ENCODE measurements at places on chromosomes 7 and 10. TPM values are rescaled to one million over a fixed set of nuclear protein-coding genes. Genes with fewer than 3 reads are reported as not detected.

The UNCX gene
- polyA plus RNA-seq, result not detected

DNA sequence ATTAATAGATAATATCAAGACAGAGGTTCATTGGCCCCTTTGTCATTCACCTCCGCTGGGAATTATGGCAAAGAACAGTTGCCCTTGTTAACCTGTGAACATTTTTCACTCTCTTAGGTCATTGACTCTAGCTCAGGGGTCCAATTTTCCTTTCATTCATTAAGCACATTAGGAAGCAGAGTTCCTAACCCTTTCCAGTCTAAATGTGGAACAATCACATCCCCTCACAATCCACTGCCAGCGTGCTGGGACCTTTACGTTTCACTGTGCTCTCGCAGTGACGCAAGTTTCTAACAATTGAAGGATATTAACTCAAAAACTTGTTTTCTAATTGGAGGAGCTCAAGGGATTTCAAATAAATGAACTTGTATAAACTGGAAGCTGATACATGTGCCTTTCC is 79.3 kb upstream of the MEOX2 start:
- H3K36me3 ChIP-seq, result no peaks in the 10 kb centered on the region
- DNase-seq, result no peak
- H3K27me3 ChIP-seq, result no peaks in the 10 kb centered on the region
- H3K27ac ChIP-seq, result no peak overlapping the region
- H3K4me1 ChIP-seq, result no peaks in the 10 kb centered on the region

- no peak for DNase-seq
- H3K27ac ChIP-seq, result no peak overlapping the region
- H3K27me3 ChIP-seq, result no peaks in the 10 kb centered on the region
- peaks cover 3% of the 10 kb centered on the region for H3K36me3 ChIP-seq
These were observed 79.9 kb downstream of the VTI1A start for GRCh38 chr10:112526906-112527305.

- DNase-seq, result no peak
- no peak overlapping the region for H3K4me3 ChIP-seq
- no peaks in the 10 kb centered on the region for H3K27me3 ChIP-seq
- H3K36me3 ChIP-seq, result no peaks in the 10 kb centered on the region
- H3K27ac ChIP-seq, result no peak overlapping the region
These were observed 37.2 kb downstream of the FRMD4A start for GRCh38 chr10:14293526-14293925.

The OR6V1 gene
- polyA plus RNA-seq, result not detected

Measured in CD14-positive monocyte (primary cell).